Coronary artery (tissue), 2 donors: ENCODE measurements at places on chromosomes 5 and 9.

GRCh38 chr5:180153991-180154390 is 55.0 kb downstream of the RASGEF1C start:
- DNase-seq: no peak

GRCh38 chr9:86714999-86715398 is 232.3 kb downstream of the GAS1 start:
- DNase-seq: no peak

DNA sequence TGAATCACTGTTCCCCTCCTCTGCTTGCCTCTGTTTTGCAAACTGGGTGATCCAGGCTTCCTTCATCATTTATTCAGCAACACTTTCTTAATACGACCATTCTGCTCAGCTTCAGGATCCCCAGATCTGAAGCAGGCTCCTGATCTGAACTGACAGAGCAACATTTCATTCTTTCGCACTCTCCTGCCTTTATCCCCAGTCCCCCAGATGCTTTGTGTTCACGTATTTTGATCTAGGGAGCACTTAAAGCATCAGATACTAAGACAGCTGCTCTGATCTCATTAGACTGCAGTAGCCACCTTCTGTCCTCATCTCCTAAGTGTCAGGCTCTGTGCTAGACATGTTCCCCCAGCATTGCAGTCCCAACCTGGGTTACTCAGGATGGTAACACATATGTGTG is 158.0 kb downstream of the TRIO start:
- no peak for DNase-seq

GRCh38 chr5:67591491-67591890 is 394.9 kb upstream of the CD180 start:
- DNase-seq: no peak

DNA sequence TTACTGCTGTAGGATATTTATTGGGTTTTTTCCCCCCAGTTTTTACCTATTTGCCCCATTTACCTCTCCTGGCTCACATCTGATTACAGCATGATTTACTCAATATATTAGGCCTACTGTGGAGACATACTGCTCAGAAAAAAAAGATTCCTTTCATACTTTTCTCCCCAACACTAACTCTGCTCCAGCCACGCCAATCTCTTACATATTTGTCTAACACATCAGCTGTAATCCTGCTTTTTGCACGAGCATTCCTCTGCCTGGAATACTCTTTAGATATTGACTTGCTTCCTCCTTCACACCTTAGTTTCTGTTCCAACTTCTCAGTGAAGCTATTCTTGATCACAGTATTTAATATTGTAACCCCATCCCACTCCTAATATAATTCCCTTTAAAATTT is 158.1 kb upstream of the VCAN start:
- DNase-seq: no peak

- DNase-seq: no peak
These were observed 42.1 kb upstream of the DIRAS2 start for GRCh38 chr9:90684736-90685135.

DNA sequence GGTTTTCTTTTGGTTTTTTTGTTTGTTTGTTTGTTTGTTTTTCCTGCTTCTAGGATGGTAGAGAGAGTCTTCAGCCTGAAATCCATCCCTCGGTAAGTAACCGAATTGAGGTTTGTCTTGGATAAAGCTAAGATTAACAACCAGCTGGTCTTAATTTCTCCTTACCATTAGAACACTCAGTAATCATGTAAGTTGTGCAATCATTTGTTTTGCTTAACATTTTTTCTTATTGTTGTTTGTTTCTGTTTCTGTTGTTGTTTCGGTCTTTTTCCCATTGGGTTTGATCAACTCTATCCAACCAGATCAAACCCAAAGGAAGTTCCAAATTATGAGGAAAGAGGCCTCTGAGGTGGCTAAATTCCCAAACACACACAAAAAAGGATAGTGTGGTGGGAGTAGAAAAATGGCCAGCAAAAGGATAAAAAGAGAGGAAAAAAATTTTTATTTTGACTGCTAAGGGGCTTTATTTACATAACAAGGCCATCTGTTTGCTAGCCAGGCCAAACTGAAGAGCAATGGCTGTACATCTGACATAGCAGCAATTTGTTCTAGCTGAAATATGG is 49.6 kb upstream of the ANKRD31 start:
- no peak for DNase-seq
